ENCODE measurements at places on chromosomes 5 and 9.

- peak; percentile 35 for DNase-seq
These were observed 36.2 kb downstream of the PHAX start for GRCh38 chr5:126636956-126637355.

GRCh38 chr5:143312822-143313221, 90.7 kb downstream of the NR3C1 start:
- no peak for DNase-seq

- no peak for DNase-seq
These were observed 123.6 kb upstream of the PTCH1 start for GRCh38 chr9:95640336-95640735.

- DNase-seq, result peak; percentile 79
These were observed 281.3 kb downstream of the ARHGAP26 start for GRCh38 chr5:143051244-143052058.

DNA sequence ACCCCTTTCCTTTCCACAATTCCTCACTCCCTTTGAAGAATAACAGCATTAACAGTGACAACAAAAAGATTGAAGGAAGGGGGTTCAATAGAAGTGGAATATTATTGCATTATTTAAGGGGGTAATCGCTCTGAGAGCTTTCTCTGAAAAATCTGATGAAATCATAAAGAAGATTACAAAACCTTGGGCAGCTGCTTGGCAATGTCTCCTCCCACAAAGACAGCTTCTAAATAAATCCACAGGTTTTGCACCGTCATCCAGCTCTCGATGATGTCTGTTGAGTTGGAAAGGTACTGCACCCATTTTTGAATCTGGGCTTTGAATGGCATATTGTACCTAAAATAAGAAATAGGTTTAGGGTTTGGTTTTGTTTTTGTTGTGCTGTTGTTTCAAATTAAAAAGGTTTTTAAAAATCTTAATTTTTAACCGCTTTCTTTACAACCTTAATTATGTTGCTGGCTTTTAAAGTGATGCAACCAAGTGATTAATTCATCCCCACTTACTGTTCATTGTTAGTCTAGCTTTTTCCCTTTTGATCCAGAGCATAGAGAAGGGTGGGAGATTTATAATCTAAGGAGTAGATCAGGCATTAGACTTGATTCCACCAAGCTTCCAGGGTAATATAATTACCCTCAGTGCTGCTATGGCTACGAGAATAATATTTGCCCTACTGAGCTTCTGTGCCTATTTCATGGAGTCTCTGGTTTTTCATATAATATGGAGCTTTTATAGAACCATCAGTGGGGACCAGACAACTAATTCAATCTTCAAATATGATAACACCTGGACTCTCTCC, 85.0 kb downstream of the DNAH5 start:
- DNase-seq, result no peak

GRCh38 chr5:79133657-79134451, 22.2 kb downstream of the BHMT start:
- peak; percentile 75 for DNase-seq

GRCh38 chr5:68661237-68661636, 432.6 kb upstream of the SLC30A5 start:
- no peak for DNase-seq

- no peak for DNase-seq
These were observed 294.8 kb downstream of the AOPEP start for GRCh38 chr9:95021166-95021886.

- DNase-seq, result no peak
These were observed 68.9 kb downstream of the COL27A1 start for GRCh38 chr9:114224247-114224610.

GRCh38 chr5:27403243-27403882, 365.0 kb upstream of the CDH9 start:
- no peak for DNase-seq

DNA sequence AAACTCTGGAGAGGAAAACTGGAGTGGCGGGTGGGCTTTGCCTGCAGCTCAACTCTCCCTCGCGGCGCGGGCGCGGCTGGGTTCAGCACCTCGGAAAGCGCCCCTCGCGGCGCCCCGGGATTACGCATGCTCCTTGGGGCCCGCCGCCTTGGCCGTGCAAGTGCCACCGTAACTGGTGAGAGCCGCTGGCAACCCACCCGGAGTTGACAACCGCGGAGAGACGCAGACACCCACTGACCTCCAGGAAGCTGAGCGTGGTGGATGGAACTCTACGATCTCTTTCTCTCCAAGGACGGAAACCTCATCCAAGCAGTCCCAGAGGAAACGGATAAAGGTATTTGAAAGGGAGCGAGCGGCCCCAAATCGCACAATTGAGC, 194 bp upstream of the RXFP3 start:
- peak; percentile 1 for DNase-seq

GRCh38 chr9:131854334-131854733, 114.5 kb upstream of the RAPGEF1 start:
- peak; percentile 78 for DNase-seq

GRCh38 chr5:141806626-141807025, 71.6 kb downstream of the PCDH1 start:
- DNase-seq, result no peak

- no peak for DNase-seq
These were observed 12.4 kb downstream of the PTTG1 start for GRCh38 chr5:160434022-160434531.

DNA sequence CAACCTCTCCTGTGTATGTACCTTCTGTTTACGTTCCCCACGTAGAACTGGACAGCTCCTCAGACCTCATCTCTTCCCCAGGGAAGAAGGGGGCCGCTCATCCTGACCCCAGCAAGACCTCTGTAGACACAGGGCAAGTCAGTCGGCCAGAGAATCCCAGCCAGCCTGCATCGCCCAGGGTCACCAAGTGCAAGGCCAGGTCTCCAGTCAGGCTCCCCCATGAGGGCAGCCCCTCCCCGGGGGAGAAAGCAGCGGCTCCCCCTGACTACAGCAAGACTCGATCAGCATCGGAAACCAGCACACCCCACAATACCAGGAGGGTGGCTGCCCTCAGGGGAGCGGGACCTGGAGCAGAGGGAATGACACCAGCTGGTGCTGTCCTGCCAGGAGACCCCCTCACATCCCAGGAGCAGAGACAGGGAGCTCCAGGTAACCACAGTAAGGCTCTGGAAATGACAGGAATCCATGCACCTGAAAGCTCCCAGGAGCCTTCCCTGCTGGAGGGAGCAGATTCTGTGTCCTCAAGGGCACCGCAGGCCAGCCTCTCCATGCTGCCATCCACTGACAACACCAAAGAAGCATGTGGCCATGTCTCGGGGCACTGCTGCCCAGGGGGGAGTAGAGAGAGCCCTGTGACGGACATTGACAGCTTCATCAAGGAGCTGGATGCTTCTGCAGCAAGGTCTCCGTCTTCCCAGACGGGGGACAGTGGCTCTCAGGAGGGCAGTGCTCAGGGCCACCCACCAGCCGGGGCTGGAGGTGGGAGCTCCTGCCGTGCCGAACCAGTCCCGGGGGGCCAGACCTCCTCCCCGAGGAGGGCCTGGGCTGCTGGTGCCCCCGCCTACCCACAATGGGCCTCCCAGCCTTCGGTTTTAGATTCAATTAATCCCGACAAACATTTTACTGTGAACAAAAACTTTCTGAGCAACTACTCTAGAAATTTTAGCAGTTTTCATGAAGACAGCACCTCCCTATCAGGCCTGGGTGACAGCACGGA, 86.7 kb downstream of the GOLPH3 start:
- DNase-seq, result no peak

GRCh38 chr5:158406884-158407823, 548.2 kb upstream of the CLINT1 start:
- peak; percentile 40 for DNase-seq

DNA sequence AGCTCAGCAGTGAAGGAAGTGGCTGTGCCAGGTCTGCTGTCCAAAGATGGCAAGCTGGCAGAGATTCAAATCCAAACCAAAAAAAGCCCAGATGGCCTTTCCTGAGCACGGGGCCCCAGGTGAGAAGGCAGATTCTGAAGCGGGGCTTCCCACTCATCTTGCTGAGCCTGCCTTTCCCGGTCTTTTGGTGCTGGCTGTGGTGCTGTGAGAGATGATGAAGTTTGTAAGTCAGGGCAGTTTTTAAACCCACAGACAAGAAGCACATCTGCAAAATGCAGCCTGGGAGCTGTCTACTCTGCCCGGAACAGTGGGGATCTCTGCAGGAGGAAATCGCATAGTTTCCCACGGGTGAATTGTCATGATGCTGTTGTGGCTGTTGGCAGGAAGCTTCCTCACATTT, 85.0 kb upstream of the IRX4 start:
- no peak for DNase-seq

DNA sequence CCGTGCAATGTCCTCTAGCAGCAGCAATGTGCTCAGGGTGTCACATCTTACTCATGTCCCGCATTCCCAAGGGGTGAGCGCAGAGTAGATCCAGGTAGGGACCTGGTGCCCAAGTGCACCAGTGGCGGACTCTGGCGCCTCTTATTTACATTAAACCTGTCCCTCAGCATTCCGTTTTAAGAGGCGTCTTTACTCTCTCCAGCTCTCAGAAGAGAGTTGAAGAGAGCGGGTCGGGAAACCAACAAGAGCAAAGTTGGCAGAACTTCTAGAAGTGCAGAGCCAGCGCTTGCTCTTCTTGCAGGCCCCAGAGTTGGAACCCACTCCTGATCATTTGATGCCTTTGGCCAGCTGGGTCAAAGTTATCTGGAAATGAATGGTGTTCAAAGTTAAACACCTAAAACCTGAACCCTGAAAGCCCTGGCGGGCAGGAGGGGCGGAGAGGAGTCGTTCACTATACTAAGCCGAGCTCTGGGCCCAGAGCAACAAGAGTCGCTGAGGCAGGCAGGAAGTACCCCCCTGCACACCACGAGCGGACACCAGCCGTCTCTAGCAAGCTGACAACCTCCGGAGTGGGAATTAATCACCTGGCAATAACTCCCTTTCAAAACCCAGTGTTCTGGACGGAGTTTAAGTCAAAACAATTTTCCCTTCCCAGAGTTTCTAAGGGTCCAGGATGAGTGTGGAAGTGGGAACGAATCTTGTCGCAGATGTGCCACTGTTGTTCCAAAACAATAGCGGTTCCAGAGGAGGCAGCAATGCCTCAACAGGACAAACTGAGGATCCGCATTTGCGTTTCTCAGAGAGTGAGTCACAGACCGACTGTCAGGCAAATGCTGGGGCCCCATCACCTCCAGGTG, 122.8 kb downstream of the TMEM161B start:
- DNase-seq, result no peak

DNA sequence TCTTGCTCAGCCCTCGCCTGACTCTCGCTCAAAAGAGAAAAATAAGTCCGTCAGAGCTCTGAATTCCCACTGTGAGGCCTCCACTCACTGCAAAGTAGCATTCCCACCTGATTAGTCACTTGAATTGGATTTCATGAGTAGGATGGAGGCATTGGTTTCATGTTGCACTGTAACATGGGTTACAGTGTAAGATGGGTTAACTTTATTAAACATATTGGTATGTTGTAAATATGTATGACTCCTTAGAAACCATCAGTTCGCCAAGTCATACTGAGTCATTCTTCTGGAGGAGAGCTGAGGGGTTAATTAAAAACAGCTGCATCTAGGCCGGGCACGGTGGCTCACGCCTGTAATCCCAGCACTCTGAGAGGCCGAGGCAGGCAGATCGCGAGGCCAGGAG, 93.8 kb upstream of the BNC2 start:
- DNase-seq, result no peak

GRCh38 chr5:176608937-176609723, 826 bp downstream of the GPRIN1 start:
- DNase-seq, result no peak
